ENCODE measurements at places on chromosomes 11 and 22. TPM values are rescaled to one million over a fixed set of nuclear protein-coding genes. Genes with fewer than 3 reads are reported as not detected.

DNA sequence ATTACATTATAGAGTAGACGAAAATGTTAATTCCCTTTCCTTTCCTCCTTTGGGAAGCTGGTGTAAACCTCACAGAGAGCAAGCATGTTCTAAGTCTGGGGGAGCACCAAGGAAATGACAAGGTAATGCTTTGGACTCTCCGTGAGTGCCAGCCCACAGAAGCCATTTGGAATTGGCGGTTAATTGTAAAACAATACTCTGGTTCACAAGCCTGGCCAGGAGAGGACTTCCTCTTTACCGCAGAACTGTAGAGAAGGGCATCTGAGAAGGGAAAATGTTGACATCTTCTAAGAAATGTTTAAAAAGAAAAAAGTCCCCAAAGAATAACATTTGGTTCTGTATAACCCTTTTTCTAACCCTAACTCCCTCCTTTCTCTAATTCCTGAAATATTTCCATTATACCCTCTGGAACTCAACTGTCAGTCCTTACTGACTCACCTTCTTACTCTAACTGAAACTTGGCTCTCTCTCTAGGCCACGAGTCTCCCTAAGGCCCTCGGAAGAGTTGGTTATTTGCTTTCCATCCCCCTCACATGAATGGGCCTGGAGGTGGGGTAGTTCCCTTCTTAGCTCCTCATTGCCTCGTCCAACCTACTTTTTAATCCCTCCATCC lies 379.8 kb downstream of the SOX6 start:
- no peaks in the 10 kb centered on the region for H3K36me3 ChIP-seq
- H3K4me3 ChIP-seq = no peak overlapping the region
- H3K27ac ChIP-seq = no peak overlapping the region
- DNase-seq = no peak
- H3K4me1 ChIP-seq = peaks cover 3% of the 10 kb centered on the region

GRCh38 chr22:49674479-49675050 lies 153.1 kb downstream of the BRD1 start:
- no peak for DNase-seq
- peaks cover 15% of the 10 kb centered on the region for H3K4me1 ChIP-seq
- no peaks in the 10 kb centered on the region for H3K36me3 ChIP-seq
- H3K27ac ChIP-seq = no peak overlapping the region
- no peak overlapping the region for H3K4me3 ChIP-seq

GRCh38 chr22:41619979-41620588 lies 759 bp downstream of the DESI1 start:
- H3K36me3 ChIP-seq = peaks cover 31% of the 10 kb centered on the region
- H3K4me3 ChIP-seq = peak overlapping the region; percentile 80
- peak; percentile 36 for DNase-seq
- H3K4me1 ChIP-seq = peaks cover 44% of the 10 kb centered on the region
- no peaks in the 10 kb centered on the region for H3K27me3 ChIP-seq

- DNase-seq = no peak
- H3K36me3 ChIP-seq = no peaks in the 10 kb centered on the region
- peaks cover 18% of the 10 kb centered on the region for H3K4me1 ChIP-seq
- H3K4me3 ChIP-seq = no peak overlapping the region
- no peaks in the 10 kb centered on the region for H3K27me3 ChIP-seq
Measured at GRCh38 chr11:96486890-96487611, 97.2 kb downstream of the JRKL start.

DNA sequence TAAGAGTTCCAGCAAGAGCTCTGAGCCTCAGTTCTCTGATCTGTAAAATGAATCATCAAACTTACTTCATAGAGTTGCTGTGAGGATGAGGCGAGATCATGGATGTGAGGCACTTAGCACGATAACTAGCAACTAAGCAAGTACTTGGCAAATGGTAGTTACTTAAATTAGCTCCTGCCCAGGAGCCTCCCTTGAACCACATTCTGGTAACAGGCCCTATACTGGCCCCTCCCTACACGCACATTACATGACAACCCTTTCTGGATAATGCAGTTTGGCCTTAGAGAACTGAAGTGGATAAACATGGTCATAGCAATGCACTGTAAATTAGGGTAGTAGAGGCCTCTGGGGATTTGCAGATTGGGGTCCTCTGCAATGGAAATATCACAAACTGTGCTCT lies 187.4 kb upstream of the NARS2 start:
- DNase-seq = no peak
- no peak overlapping the region for H3K27ac ChIP-seq
- no peak overlapping the region for H3K4me3 ChIP-seq
- H3K27me3 ChIP-seq = no peaks in the 10 kb centered on the region
- no peaks in the 10 kb centered on the region for H3K36me3 ChIP-seq
- peaks cover 6% of the 10 kb centered on the region for H3K4me1 ChIP-seq

- no peaks in the 10 kb centered on the region for H3K27me3 ChIP-seq
- no peak for DNase-seq
- H3K4me1 ChIP-seq = peaks cover 41% of the 10 kb centered on the region
- H3K27ac ChIP-seq = peak overlapping the region; percentile 58
Measured at GRCh38 chr11:115363921-115364320, 140.3 kb downstream of the CADM1 start.

- no peaks in the 10 kb centered on the region for H3K27me3 ChIP-seq
- no peaks in the 10 kb centered on the region for H3K36me3 ChIP-seq
- peak overlapping the region; percentile 87 for H3K27ac ChIP-seq
- no peak overlapping the region for H3K4me3 ChIP-seq
- peaks cover 66% of the 10 kb centered on the region for H3K4me1 ChIP-seq
- no peak for DNase-seq
Measured at GRCh38 chr22:35921777-35922176, 106.8 kb downstream of the RBFOX2 start.

Gene OR2AG1
- not detected for total RNA-seq

DNA sequence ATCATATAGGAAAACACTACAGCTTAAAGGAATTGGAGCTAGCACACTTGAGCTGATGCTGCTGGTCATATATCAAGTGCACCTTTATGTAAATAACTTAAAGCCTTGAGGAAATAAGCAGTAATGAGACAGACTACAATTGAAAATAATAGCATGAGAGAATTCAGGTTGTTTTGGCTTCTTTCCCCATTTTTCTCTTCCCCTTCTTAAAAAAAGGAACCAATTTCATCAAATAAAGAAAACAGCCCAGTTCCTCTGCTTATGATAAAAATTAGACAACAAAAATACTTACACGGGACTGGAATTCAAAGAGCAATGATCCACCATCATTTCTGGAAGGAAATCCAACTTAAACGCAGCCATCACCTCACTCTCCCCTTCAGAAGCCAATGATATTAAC lies 50.2 kb upstream of the RAPSN start:
- no peaks in the 10 kb centered on the region for H3K27me3 ChIP-seq
- no peak overlapping the region for H3K4me3 ChIP-seq
- DNase-seq = no peak
- peak overlapping the region; percentile 16 for H3K27ac ChIP-seq
- H3K36me3 ChIP-seq = peaks cover 5% of the 10 kb centered on the region

DNA sequence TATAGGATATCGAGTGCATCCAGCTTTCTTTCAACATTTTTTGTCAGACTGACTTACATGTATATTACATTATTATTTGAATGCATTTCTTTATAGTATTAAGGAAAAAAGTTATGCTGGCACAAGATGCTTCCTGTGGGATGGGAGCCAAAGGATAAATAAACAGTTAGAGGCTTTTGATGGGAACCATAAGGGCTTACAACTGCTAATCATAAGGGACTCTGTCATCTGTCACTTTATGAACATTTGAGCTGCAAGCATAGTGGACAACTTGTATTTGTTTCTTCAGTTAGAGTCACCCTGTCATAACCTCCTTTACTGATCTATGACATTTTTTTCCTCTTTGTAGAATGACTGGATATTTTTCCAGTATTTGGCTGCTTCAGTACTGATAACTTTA lies 132.4 kb upstream of the CHORDC1 start:
- peaks cover 8% of the 10 kb centered on the region for H3K4me1 ChIP-seq
- H3K36me3 ChIP-seq = no peaks in the 10 kb centered on the region
- no peak overlapping the region for H3K4me3 ChIP-seq
- no peak for DNase-seq
- no peaks in the 10 kb centered on the region for H3K27me3 ChIP-seq
- no peak overlapping the region for H3K27ac ChIP-seq

Gene MB
- total RNA-seq = 16,708 TPM

- H3K27ac ChIP-seq = no peak overlapping the region
- H3K36me3 ChIP-seq = no peaks in the 10 kb centered on the region
- H3K4me1 ChIP-seq = no peaks in the 10 kb centered on the region
Measured at GRCh38 chr11:76701294-76702040, 30.9 kb upstream of the LRRC32 start.

GRCh38 chr11:6323291-6323905 lies 3.1 kb upstream of the CAVIN3 start:
- no peaks in the 10 kb centered on the region for H3K36me3 ChIP-seq
- no peak overlapping the region for H3K27ac ChIP-seq
- no peaks in the 10 kb centered on the region for H3K27me3 ChIP-seq
- DNase-seq = no peak
- no peak overlapping the region for H3K4me3 ChIP-seq

Gene WNT7B
- total RNA-seq = not detected

Gene TSPAN32
- 27.1 TPM for total RNA-seq

Gene MEI1
- total RNA-seq = 0.74 TPM

GRCh38 chr11:35550374-35551036 lies 25.1 kb upstream of the PAMR1 start:
- no peak overlapping the region for H3K27ac ChIP-seq
- H3K27me3 ChIP-seq = peaks cover 36% of the 10 kb centered on the region
- DNase-seq = no peak
- peaks cover 14% of the 10 kb centered on the region for H3K4me1 ChIP-seq

DNA sequence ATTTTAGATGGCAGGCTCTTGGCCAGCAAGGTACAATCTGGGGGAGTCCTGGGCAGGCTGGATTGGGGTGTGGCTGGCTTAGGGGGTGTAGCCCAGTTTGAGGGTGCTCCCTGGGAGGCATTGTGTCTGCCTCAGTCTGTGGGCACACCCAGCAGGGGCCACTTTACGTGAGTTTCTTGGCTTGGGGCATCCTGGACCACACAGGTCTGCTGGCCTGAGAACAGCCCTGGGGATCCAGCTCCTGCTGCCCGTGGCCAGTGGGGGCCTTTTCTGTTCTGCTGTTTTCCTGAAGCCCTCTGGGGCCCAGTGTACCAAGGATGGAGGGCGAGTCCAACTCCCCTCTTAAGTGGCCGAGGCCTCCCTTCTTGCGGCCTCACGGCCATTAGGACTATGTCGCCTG lies 71.9 kb downstream of the MPPED1 start:
- no peak overlapping the region for H3K4me3 ChIP-seq
- peaks cover 74% of the 10 kb centered on the region for H3K27me3 ChIP-seq
- no peaks in the 10 kb centered on the region for H3K36me3 ChIP-seq
- H3K27ac ChIP-seq = no peak overlapping the region

Gene ABCG4
- 1.8 TPM for total RNA-seq

GRCh38 chr11:122734848-122735496 lies 79.5 kb downstream of the UBASH3B start:
- DNase-seq = no peak
- H3K27ac ChIP-seq = no peak overlapping the region
- H3K27me3 ChIP-seq = peaks cover 31% of the 10 kb centered on the region
- no peaks in the 10 kb centered on the region for H3K36me3 ChIP-seq

Gene KCTD14
- 0.16 TPM for total RNA-seq

Gene PHLDA2
- not detected for total RNA-seq

Gene DEPDC7
- total RNA-seq = 0.55 TPM

Gene TOM1
- total RNA-seq = 68.0 TPM

Gene PRG3
- total RNA-seq = not detected

GRCh38 chr11:72585762-72586311 lies 88.4 kb downstream of the PDE2A start:
- peaks cover 47% of the 10 kb centered on the region for H3K36me3 ChIP-seq
- H3K27me3 ChIP-seq = peaks cover 40% of the 10 kb centered on the region
- peaks cover 28% of the 10 kb centered on the region for H3K4me1 ChIP-seq
- peak; percentile 42 for DNase-seq
- no peak overlapping the region for H3K27ac ChIP-seq

Data from left ventricle myocardium inferior (tissue), 1 donor.